Endodermal cell (in vitro differentiated cells): ENCODE measurements at places on chromosomes 5 and 9.

DNA sequence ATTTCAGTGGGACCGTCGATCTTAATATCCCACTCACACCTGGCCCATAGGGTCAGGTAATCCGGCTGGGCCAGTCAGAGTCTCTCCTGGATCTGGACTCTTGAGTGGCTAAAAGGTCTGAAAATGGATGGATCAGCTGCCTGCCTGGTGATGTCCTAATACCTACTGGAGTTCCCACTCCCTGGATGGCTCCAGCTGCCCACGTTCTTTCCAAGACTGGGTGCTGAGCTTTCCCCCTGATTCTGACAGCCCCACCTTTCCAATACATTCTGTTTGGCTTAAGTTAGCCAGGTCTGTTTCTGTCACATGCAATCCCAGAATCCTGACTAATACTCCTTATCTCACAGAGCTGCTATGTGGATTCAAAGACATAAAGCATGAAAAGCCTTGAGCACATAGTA, 10.2 kb downstream of the SH3PXD2B start:
- no peaks in the 10 kb centered on the region for H3K4me1 ChIP-seq
- no peak overlapping the region for H3K4me3 ChIP-seq
- no peaks in the 10 kb centered on the region for H3K27me3 ChIP-seq
- peaks cover 19% of the 10 kb centered on the region for H3K36me3 ChIP-seq
- H3K27ac ChIP-seq: no peak overlapping the region
- DNase-seq: no peak

GRCh38 chr5:167767795-167768194, 523.6 kb upstream of the WWC1 start:
- no peak overlapping the region for H3K27ac ChIP-seq
- no peaks in the 10 kb centered on the region for H3K27me3 ChIP-seq
- no peaks in the 10 kb centered on the region for H3K4me1 ChIP-seq
- DNase-seq: no peak

- H3K4me3 ChIP-seq: no peak overlapping the region
- H3K27me3 ChIP-seq: no peaks in the 10 kb centered on the region
- no peaks in the 10 kb centered on the region for H3K4me1 ChIP-seq
- H3K36me3 ChIP-seq: no peaks in the 10 kb centered on the region
- DNase-seq: no peak
- no peak overlapping the region for H3K27ac ChIP-seq
Observed at GRCh38 chr5:127886-128285, 35.9 kb downstream of the PLEKHG4B start.

DNA sequence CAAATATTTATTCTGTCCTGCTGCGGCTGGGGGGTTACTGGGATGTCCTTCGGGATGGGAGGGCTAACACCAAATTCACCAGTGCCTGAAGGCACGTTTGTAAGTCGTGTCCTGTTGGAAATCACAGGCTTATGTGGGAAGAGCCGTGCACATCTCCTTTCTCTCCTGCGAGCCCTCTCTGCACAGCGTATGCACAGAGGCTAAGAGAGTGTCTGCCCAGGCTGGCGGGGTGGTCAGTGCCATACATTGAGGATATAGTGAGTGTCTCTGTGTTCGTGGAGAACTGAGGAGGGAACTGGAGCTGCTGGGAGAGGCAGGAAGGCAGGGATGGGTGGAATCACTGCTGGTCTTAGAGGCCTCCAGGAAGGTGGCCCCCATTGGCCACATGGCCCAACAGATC, 110.1 kb downstream of the WNK2 start:
- no peaks in the 10 kb centered on the region for H3K27me3 ChIP-seq
- H3K4me1 ChIP-seq: no peaks in the 10 kb centered on the region
- no peak overlapping the region for H3K27ac ChIP-seq
- DNase-seq: no peak
- no peaks in the 10 kb centered on the region for H3K36me3 ChIP-seq

DNA sequence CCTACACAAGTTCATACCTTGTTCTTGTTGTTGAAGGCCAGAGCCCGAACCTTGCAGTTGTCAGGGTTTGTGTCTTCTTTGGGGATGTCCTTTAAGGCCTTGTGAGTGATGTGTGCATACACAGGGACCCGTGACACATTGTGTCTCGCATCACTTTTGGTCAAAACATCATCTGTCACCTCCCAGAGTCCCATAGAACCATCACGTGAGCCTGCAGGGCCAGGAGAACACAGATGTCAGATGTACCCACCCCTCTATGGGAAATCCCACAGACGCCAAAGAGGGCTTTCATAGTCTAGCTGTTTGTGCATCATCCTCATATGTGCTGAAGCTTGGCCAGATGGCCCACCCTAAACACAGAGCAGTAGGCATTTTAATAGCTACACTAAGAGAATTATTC, 28.2 kb downstream of the DCAF12 start:
- H3K36me3 ChIP-seq: peaks cover 67% of the 10 kb centered on the region
- DNase-seq: no peak
- no peaks in the 10 kb centered on the region for H3K27me3 ChIP-seq
- H3K27ac ChIP-seq: no peak overlapping the region
- no peak overlapping the region for H3K4me3 ChIP-seq

- H3K4me3 ChIP-seq: no peak overlapping the region
- no peaks in the 10 kb centered on the region for H3K27me3 ChIP-seq
Observed at GRCh38 chr5:54440456-54440893, 15.0 kb upstream of the HSPB3 start.

DNA sequence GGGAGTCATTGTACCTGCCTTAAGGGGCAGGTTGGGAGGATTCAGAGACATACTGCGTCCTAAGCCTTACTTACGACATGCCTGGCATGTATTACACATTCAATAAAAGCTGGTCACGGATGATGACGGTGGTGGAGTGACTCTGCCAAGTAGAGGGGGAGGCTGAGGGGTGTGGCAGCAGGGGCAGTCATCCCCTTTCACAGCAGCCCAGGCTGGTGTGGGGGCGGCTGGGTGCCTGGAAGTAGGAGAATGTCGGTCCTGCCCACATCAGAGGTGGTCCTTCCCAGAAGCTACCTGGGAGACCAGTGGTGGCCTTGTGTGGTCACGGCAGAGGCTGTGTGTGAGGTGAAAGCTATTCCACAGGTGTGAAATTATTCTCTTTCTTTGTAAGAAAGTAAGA, 8.9 kb downstream of the ZBTB34 start:
- H3K27ac ChIP-seq: no peak overlapping the region
- DNase-seq: no peak
- no peaks in the 10 kb centered on the region for H3K4me1 ChIP-seq

DNA sequence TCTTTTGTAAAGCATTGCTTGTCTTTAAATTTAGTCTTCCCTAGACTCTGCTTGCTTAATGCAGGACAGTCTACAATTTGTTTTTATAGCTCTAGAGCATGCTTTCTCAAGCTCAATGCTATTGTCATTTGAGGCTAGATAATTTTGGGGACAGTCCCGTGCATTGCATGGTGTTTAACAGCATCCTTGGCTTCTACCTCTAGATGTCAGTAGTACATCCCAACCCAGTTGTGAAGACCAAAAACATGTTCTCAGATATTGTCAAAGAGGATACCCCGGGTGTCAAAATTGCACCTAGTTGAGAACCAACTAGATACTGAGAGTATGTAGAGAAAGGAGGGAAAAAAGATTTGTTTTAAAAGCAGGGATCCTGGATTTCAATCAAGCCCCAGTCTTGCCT, 277.5 kb downstream of the CEMIP2 start:
- H3K36me3 ChIP-seq: no peaks in the 10 kb centered on the region
- no peak for DNase-seq
- H3K4me3 ChIP-seq: no peak overlapping the region
- peaks cover 7% of the 10 kb centered on the region for H3K4me1 ChIP-seq
- no peaks in the 10 kb centered on the region for H3K27me3 ChIP-seq

DNA sequence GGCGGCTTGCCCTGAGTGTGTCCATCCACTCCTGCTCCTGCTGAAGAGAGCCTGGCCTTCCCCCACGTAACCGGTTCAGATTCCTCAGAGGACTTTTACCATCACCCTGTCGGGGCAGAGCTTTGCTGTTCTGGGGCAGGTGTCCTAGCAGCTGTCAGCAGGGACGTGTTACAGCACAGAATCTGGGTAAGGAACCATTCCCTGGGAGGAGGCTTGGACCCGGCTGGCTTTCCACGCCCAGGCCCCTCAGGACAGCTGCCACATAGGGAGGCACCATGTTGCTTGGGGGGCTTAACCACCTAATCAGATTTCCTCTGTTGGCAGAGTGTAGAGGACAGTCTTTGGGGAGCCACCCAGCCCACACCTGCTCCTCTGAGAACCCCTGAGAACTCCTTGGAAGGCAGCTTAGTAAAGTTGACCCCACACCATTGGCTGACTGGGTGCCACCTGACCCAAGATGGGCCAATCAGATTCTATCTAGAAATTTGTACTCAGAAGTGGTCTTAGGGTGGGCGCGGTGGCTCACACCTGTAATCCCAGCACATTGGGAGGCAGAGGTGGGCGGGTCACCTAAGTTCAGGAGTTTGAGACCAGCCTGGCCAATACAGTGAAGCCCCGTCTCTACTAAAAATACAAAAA, 23.3 kb upstream of the EEIG1 start:
- no peak overlapping the region for H3K27ac ChIP-seq
- no peak for DNase-seq
- no peak overlapping the region for H3K4me3 ChIP-seq
- H3K4me1 ChIP-seq: no peaks in the 10 kb centered on the region

- H3K27me3 ChIP-seq: peaks cover 33% of the 10 kb centered on the region
- H3K36me3 ChIP-seq: no peaks in the 10 kb centered on the region
- H3K4me1 ChIP-seq: no peaks in the 10 kb centered on the region
- peak overlapping the region; percentile 62 for H3K4me3 ChIP-seq
Observed at GRCh38 chr9:69671311-69671878, 776 bp downstream of the APBA1 start.

DNA sequence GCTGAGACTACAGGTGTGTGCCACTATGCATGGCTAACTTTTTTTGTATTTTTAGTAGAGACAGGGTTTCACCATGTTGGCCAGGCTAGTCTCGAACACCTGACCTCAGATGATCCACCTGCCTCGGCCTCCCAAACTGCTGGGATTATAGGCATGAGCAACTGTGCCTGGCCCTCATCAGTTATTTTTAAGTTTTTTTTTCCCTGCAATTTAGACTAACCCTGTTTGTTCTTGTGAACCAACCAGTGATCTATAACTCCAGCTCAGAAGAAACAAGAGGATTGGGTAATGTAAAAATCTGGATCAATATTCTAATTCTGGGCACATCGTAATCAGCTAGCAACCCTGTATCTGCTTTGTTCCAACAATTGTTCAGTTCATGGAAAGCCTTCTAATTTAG, 155.7 kb downstream of the NXNL2 start:
- no peaks in the 10 kb centered on the region for H3K36me3 ChIP-seq
- H3K4me3 ChIP-seq: no peak overlapping the region
- no peaks in the 10 kb centered on the region for H3K4me1 ChIP-seq
- no peaks in the 10 kb centered on the region for H3K27me3 ChIP-seq
- no peak for DNase-seq
- no peak overlapping the region for H3K27ac ChIP-seq

DNA sequence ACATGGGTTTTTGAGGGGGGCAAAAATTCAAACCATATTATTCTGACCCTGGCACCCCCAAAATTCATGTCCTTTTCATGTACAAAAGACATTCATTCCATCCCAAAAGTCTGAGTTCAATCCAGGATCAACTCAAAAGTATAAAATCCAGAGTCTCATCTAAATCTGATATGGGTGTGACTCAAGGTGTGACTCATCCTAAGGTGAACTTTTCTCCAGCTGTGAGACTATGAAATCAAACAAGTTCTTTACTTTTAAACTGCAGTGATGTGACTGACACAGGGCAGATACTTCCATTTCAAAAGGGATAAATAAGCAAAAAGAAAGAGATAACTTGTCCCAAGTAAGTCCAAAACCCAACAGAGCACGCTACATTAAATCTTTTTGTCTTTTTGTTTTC, 20.6 kb upstream of the CYLC2 start:
- no peaks in the 10 kb centered on the region for H3K36me3 ChIP-seq
- no peak for DNase-seq
- H3K4me1 ChIP-seq: no peaks in the 10 kb centered on the region
- H3K27me3 ChIP-seq: no peaks in the 10 kb centered on the region
- no peak overlapping the region for H3K27ac ChIP-seq

DNA sequence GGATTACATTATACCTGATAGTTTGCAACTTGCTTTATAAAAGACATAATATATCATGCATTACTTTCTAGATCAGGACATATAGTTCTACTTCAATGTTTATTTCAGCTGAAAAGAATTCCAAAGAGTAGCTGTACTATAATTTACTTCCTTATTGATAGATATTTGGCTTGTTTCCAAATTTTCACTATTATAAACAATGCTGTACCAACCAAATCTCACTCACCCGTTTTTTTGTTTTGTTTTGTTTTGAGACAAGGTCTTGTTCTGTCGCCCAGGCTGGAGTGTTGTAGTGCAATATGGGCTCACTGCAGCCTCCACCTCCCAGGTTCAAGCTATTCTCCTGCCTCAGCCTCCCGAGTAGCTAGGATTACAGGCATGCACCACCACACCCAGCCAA, 132.7 kb downstream of the GNAQ start:
- no peak overlapping the region for H3K27ac ChIP-seq
- H3K4me1 ChIP-seq: peaks cover 15% of the 10 kb centered on the region
- H3K27me3 ChIP-seq: no peaks in the 10 kb centered on the region
- DNase-seq: no peak

DNA sequence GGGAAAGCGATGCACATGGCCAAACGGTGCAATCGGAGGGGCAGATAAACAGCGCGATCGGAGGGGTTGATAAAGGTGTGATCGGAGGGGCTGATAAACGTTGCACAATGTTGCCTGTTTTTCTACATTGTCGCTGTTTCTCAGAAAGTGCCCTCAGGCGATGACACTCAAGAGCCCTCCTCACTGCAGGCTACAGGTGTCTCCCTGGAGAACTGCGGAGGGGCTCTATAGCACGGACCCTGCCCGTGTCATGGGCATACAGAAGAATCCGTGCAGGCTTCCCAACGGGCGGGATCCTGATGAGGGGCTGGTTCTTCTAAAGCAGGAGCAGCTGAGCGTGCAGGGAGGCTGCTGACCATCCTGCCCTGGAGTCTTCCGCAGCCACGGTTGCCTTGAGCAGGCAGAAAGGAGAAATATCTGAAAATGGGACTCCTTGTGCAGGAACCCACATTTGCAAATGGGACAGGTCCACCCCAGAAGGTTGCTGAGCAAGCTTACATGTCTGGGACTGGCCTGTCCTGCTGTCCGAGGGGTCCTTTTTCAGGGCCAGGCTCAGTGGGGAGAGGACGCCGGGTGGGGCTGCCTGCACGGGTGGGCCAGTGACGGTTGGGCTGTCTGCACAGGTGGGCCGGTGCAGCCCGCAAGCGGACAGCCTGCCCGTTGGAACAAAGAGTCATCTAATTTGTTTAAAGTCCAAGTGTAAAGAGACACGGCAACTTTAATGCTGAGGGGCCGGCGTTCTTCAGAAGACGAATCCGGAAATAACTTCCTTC, 25.1 kb upstream of the LPCAT1 start:
- no peaks in the 10 kb centered on the region for H3K36me3 ChIP-seq
- H3K4me1 ChIP-seq: no peaks in the 10 kb centered on the region
- no peaks in the 10 kb centered on the region for H3K27me3 ChIP-seq
- H3K4me3 ChIP-seq: no peak overlapping the region
- no peak for DNase-seq
- no peak overlapping the region for H3K27ac ChIP-seq

GRCh38 chr5:177194268-177194667, 60.7 kb downstream of the NSD1 start:
- H3K4me3 ChIP-seq: no peak overlapping the region
- H3K36me3 ChIP-seq: peaks cover 76% of the 10 kb centered on the region
- H3K27ac ChIP-seq: no peak overlapping the region
- no peaks in the 10 kb centered on the region for H3K4me1 ChIP-seq
- DNase-seq: no peak

GRCh38 chr9:3845549-3845948, 319.7 kb upstream of the RFX3 start:
- no peak overlapping the region for H3K27ac ChIP-seq
- H3K27me3 ChIP-seq: no peaks in the 10 kb centered on the region
